GM12878 (cell line): ENCODE measurements at places on chromosomes 11 and 22. TPM values are rescaled to one million over a fixed set of nuclear protein-coding genes. Genes with fewer than 3 reads are reported as not detected.

The TMPRSS5 gene
- total RNA-seq = 0.33 and 0.37 TPM in 2 replicates

GRCh38 chr11:17734986-17735817 is 621 bp downstream of the KCNC1 start:
- DNase-seq = no peak

GRCh38 chr11:72776844-72777754 is 16.7 kb downstream of the STARD10 start:
- DNase-seq = no peak

The CLDN5 gene
- total RNA-seq = 0.15 TPM in 1 of 2 replicates, not detected in the other

The MAPK12 gene
- total RNA-seq = 34.0 and 38.9 TPM in 2 replicates

The CEP126 gene
- total RNA-seq = 0.05 TPM in 1 of 2 replicates, not detected in the other

GRCh38 chr11:46837860-46838259 is 8.2 kb downstream of the CKAP5 start:
- no peak for DNase-seq

GRCh38 chr11:95346265-95346664 is 115.3 kb upstream of the SESN3 start:
- no peak for DNase-seq

DNA sequence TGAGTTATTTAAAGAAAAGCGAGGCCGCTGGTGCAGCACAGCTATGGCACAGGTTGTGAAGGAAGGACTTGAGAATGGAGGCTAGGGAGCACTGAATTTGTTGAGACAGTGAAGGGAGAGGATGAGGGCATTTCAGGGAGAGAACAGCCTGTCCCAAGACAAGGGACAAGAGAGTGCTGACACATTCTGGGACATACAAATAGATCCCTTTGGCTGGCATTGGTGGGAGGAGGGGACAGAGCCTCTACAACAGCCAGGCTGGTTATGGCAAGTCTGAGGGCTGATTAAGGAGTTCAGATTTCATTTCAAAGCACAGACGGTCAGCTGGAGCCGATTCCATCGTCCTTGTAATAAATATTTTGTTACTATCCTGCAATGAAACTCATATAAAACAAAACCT is 1.7 kb upstream of the SLC29A2 start:
- no peak for DNase-seq

The BACE1-AS gene
- 3.7 and 4.7 TPM in 2 replicates for total RNA-seq

The NEAT1 gene
- total RNA-seq = 174 and 225 TPM in 2 replicates

The FOLH1 gene
- not detected in 2 replicates for total RNA-seq

GRCh38 chr11:120882175-120882574 is 141.7 kb upstream of the TBCEL start:
- DNase-seq = no peak

The WBP2NL gene
- 1.5 and 1.8 TPM in 2 replicates for total RNA-seq

- no peak for DNase-seq
These were observed 113.1 kb downstream of the RBFOX2 start for GRCh38 chr22:35915477-35916013.

DNA sequence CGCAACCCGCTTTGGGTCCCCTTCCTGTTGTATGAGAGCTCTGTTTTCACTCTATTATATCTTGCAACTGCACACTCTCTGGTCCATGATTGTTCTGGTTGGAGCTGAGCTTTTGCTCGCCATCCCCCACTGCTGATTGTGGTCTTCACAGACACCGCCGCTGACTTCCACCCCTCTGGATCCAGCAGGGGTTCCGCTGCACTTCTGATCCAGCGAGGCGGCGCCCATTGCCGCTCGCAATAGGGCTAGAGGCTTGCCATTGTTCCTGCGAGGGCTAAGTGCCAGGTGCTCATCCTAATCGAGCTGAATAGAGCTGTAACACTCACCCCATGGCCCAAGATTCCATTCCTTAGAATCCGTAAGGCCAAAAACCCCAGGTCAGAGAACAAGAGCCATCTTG is 1905.8 kb upstream of the RAG2 start:
- DNase-seq = no peak
